ENCODE measurements at places on chromosomes 2 and 18. TPM values are rescaled to one million over a fixed set of nuclear protein-coding genes. Genes with fewer than 3 reads are reported as not detected.

RGPD4 gene
- not detected for total RNA-seq

KCNK3 gene
- not detected for total RNA-seq

KCNF1 gene
- not detected for total RNA-seq

FEV gene
- not detected for total RNA-seq

RNF144A gene
- 13.7 TPM for total RNA-seq

NT5DC4 gene
- total RNA-seq = 13.6 TPM

BOLL gene
- not detected for total RNA-seq

TUBB6 gene
- 25.7 TPM for total RNA-seq

SERPINB4 gene
- not detected for total RNA-seq

AGFG1 gene
- total RNA-seq = 126 TPM

ZNF512 gene
- 24.4 TPM for total RNA-seq

ZCCHC2 gene
- 43.5 TPM for total RNA-seq

FAHD2A gene
- 26.8 TPM for total RNA-seq

DNA sequence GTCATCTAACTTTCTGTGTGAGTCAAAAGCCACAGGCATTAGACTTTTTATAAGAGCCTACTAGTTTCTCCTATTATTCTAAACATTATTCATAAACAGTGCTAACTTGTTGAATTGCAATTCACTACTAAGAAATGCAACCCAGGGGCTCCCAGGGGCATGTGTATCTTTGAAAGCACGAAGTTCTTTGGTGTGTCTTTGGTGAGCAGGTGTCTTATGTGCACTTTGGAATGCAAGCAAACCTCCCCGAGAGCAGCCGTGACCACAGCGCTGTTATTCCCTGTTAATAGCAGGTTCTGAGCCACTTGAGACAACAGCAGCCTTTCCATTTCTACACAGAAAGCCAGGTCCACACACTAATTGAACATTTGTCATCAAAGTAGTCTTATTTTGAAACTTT lies 123.5 kb downstream of the PRKRA start:
- no peak for DNase-seq

DNA sequence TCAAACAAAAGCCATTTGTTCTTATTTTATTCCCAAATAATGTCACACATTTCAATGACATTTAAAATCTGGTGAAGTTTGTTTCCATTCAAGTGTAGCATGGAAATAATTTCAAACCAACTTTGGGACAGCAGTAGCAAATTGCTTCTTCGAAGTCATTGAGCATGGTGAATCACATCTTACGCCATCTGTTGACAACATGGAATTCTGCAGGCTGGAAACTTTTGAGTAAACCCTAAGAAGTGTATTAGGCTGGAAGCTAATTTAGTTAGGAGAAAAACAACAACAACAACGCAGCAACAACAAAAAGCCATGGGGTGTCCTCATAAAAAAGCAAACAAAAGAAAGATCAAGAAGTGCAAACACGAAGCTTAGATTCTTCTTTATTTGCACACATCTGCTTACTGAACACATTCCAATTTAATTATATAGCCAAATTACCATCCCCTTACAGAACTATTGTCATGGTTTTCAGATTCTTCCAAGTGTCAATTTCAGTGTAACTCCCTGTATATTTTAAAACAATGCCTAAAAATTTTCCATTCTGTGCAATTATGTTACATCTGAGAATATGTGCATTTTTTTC lies 659.0 kb upstream of the CDH7 start:
- DNase-seq = peak; percentile 32

DNA sequence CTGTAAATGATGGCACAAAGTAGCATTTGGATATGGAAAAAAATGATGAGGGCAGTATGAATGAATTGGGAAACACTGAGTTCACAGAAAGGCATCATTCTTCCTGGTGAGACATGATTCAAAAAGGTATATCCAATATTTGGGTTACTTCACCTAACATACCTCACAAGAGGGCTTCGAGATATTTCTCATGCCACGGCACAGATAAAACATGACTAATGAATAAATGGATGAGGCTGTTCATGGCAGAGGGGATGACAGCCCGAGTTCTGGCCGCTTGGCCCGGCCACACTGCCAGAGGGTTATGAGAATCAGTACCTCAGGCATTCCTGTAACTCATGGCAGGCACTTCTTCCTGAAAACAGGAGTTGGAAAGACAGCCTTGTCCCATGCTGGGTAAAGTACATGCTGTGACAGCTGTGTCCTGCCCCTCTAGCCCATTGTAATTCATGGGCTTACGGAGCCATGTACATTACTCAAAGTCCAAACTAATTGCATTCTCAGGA lies 116.0 kb upstream of the ACVR1C start:
- no peak for DNase-seq

- DNase-seq = peak; percentile 86
Observed at GRCh38 chr2:64359892-64360657, 93.9 kb upstream of the LGALSL start.

- no peak for DNase-seq
Observed at GRCh38 chr2:218009765-218010139, 7.0 kb upstream of the TNS1 start.

DNA sequence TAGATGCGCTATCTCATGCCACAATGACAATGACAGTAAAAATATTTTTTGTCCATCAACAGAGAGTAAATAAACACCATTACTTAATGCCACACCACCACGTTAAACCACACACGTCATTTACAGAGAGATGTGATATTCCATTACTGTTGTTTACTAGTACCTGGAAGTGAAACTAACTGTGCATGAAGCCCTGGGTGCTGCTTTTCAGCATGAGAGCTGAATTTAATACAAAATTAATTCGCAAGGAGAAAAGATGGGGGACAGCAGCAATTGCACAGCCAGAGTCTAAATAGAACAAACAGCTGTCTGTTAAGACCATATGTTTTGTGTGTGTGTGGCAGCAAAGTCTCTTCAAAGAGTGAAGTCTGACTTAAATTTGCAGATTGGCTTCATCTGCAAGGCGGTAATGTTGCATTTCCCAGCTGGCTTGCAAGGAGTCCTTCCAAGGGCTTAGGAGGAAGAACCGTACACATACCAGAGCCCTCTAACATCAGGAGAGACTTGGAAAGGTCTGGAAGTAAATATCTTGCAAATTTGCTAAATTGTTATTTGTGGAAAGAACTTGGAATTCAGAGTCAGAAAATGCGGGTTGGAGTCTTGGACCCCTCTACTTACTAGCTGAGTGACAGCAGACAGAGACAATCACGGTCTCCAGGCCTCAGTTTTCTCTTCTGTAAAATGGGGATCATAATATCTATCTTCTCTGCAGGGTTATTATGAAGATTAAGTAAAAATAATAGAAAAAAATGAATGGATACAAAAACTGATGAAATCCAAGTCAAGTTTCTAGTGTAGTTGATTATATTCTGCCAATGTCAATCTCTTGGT lies 127.6 kb downstream of the ALPK2 start:
- DNase-seq = no peak

DNA sequence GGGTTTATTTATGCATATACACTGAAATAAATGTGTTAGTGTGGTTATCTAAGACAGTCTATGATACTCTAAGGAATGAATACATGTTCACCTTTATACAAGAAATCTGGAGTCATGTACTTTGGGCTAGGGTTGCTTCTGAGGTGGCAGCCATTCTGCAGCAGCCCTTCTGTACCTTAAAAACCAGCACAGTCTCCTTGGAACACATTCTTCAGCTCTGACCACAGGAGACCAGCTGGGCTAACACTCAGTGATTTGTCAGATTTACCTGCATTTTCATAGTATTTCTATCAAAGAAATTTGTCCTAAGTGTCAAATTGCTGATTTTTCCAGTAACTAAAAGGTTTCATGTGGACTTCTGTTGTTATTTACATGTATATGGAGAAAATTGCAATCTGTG lies 167.7 kb downstream of the CAMKMT start:
- DNase-seq = no peak

GRCh38 chr2:8488001-8488738 lies 193.7 kb upstream of the ID2 start:
- no peak for DNase-seq

- DNase-seq = no peak
Observed at GRCh38 chr2:8394569-8395359, 287.1 kb upstream of the ID2 start.

GRCh38 chr18:323253-323622 lies 55.4 kb upstream of the THOC1 start:
- no peak for DNase-seq

DNA sequence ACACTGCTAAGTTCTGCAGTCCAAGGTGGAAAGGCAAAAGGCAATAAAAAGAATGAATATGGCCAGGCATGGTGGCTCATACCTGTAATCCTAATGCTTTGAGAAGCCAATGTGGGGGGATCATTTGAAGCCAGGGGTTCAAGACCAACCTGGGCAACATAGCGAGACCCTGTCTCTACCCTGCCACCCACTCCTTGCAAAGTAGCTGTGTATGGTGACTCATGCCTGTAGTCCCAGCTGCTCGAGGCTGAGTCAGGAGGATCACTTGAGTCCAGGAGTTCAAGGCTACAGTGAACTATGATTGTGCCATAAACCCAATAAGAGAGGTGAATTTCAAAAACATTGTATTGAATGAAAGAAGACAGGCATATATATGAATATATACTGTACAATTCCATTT lies 2.4 kb downstream of the MYL12B start:
- no peak for DNase-seq

DNA sequence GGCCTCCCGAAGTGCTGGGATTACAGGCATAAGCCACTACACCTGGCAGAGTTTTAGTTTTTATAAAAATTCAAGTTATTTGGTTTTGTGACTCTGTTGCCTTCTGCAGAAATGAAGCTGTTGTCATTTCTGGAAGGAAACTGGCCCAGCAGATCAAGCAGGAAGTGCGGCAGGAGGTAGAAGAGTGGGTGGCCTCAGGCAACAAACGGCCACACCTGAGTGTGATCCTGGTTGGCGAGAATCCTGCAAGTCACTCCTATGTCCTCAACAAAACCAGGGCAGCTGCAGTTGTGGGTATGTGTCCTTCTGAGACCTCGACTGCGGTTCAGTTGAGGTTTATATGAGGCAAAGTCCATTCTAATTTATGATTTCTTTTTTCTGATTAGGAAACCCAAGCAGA lies 7.2 kb downstream of the MTHFD2 start:
- DNase-seq = peak; percentile 57

- DNase-seq = no peak
Observed at GRCh38 chr2:218867900-218868299, 8.3 kb downstream of the WNT6 start.

- DNase-seq = no peak
Observed at GRCh38 chr2:65144571-65144970, 14.7 kb upstream of the RAB1A start.

GRCh38 chr18:63850020-63850419 lies 37.5 kb upstream of the SERPINB2 start:
- peak; percentile 65 for DNase-seq

DNA sequence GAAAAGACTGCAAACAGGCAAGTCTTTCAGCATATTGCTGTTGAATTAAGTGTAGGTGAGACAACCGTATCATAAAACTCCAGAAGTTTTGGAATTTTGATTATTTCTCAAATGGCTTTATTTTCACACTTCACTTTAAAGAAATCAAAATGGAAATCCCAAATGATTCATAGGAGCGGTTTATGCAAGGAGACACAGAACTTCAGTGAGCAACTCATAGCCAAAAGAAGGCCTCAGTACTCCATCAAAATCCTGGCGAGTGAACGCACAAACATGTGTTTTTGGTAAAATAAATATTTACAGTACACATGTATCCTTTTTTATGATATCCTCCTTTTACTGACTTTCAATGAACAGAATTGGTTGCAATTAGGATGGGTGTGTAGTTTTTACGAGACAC lies 140.4 kb upstream of the APCDD1 start:
- no peak for DNase-seq

DNA sequence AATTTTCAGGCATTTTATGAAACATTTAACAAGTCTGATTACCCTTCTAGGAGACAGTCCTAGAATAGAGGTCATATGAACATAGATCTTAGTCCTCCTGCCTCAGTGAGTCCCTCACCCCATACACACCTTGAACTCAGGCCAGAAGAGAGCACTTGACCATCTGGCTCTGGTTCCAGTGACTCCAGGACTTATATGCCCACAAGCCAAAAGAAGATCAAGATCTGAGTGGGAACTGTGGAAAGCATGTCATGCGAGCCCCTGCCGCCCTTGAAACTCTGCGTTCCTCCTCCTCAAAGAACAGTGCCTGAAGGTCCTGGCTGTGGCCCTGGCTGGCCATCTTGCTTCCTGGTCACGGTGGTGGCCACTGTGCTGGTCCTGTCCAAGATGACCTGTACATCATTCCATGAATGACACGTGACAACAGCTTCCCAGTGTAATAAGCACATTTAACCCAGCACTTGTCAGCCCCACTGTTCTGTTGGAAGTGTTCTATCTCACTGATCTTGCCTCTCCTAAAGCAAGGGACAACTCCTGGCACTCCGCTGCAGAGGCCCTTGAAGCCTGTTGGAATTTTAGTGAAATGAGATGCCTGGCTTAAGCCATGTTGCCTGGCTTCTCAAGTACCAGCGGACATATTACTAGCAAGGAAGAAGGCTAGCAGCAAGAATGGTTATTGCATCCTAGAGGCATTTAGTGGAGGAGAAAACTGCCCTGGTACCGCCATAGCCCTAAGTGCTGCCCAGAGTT lies 17.6 kb downstream of the TTC32 start:
- DNase-seq = no peak

GRCh38 chr2:139744273-139744672 lies 964.1 kb upstream of the NXPH2 start:
- no peak for DNase-seq

DNA sequence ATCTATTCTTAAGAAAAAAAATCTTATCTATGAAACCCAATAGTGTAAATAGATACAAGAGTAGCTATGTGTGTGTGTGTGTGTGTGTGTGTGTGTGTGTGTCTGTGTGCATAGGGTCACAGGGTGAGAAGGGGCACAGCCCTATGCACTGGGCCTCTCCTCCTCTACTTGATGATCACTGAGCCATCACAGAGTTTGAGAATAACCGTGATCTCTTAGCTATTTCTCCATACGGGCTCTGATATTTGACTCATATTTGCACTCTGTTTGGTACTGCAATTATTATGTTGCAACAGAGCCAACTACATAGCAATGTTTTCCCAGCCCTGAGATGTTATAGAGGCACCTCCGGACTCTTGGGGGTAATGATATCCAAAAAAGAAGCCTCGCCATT lies 28.8 kb upstream of the SLC40A1 start:
- DNase-seq = no peak

- DNase-seq = no peak
Observed at GRCh38 chr2:109337221-109337620, 208.2 kb downstream of the SH3RF3 start.

DNA sequence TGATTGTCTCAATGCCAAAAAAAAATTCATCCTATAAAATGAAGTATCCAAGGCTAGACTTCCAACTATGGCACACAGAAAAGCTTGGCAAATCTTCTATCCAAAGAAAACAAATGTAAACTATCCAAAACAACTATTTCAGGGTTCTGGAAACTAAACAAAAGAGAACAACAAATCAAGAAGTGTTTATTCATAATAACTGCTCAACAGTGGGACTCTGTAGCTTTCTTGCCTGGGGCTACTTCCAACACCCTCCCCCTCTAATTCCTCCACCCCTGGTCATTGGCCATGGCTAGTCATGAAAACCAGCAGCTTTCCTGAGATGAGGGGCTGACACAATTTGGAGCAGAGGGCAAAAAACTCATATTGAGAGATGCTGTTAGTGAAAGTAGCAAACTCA lies 107.0 kb downstream of the EXOC6B start:
- no peak for DNase-seq

Measured in Calu3 (cell line).